Esophagus mucosa (tissue), 1 donor: ENCODE measurements at places on chromosomes 6 and 20.

GRCh38 chr6:145137425-145137824 lies 597.9 kb downstream of the EPM2A start:
- no peak for ATAC-seq

DNA sequence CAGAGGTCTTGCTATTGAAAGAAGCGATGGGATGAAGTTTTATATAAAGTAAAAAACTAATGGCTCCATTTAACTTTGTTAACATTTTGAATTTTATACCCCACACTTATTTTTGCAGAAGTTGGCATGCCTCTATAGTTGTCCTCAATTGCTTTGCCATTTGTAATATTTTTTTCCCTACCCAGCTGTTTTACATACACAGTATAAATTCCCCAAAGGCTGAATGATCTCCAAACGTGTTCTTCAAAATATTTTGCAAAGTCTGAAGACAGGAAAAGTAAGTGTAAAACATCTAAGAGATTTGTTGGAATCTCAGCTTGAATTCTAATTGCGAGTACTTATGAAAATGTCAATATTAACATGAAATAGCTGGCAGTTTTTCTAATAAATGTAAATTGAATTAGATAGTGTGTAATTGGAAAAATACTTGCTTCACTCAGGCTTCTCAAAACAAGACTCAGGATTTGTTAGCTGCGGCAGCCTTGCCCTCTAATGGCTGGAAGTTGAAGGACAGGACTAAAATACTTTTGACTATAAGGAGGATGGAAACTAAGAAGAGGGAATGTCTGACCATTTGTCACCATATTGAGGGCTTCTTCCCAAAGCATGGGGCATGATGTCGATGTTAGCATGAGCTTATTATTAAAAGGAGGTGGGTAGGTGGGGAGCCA lies 226.8 kb downstream of the UST start:
- ATAC-seq = no peak

GRCh38 chr6:159360306-159360705 lies 191.1 kb downstream of the FNDC1 start:
- no peak for ATAC-seq

GRCh38 chr6:2222275-2222842 lies 23.0 kb downstream of the GMDS start:
- no peak for ATAC-seq

DNA sequence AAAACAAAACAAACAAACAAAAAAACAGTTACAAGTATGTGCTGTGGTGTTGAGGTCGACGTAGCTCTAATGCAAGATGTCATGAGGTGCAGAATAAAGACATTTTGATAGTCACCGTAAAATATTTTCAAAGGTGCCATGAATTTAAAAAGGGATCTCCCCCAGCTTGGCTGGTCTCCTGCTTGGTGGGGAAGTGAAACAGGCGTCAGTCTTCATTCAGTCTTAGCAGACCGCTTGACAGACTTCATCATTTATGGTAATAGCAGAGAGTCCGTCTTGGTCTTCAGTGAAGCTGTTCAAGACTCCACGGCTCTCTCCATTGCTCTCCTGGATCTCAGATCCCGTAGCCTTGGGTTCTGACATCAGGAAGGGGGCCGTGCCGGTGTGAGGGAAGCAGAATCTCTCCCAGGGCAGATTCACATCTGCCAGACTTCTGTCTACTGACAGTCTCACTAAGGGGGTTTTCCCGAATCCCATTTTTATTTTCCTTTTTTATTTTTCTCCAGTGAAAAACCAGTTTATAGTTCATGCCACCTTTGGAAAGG lies 1.6 kb downstream of the SLC24A3 start:
- no peak for ATAC-seq

DNA sequence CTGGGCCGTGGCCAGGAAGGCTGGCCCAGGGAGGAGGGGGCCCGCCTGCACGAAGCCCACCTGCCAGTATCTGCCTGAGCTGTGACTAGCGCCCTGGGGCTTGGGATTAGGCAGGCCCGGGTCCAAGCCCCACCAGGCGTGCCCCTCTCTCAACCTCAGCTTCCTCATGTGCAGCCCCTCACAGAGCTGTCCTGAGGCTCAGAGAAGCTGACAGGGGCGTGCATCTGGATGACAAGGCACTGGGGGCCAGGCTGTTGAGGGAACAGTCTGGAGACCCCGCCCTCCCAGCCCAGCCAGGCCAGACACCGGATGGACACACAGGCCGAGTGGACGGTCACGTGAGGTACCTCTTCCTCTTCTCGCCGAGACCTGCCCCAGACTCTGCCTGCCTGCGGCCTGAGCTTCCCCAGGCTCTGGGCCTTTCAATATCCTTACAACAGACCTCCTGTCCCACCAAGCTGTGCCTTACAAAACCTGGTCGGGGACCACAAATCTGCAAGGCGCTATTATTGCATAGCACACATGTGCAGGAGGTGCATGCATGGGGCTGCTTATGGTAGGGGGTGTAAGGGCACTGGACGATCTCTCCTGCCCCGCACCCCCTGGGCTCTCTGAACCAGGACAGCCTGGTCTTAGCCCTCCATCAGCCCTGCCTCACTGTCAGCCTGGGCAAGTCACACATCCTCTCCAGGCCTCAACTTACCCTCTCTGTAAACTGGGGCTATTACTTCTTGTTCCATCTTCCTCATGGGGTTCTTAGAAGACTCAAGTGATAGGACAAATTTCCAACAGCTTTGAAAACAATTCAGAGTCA lies 20.0 kb downstream of the NOL4L start:
- no peak for ATAC-seq

DNA sequence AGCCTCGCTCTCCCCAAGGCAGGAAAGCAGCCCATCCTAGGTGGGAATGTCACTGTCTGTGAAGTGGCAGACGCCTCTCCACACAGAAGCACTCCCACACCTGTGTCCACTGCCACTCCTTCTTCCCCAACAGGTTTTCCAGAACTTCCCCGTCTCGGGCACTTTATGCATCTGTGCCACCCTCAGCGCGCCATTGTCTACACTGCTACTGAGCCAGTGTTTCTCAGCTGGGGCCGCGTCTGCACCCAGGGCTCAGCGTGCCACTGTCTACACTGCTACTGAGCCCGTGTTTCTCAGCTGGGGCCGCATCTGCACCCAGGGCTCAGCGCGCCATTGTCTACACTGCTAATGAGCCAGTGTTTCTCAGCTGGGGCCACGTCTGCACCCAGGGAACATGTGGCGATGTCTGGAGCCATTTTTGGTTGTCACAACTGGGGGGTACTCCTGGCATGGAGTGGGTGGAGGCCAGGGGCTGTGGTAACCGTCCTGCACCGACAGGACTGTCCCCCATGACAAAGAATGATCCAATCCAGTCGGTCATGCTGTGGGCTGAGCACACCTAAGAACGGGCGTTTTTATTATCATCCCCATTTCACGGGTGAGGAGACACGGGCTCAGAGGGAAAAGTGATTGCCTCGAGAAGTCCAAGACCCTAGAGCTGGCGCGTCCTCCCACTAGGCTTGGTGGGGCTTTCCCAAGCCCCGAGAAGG lies 41.7 kb upstream of the ZBP1 start:
- ATAC-seq = no peak

DNA sequence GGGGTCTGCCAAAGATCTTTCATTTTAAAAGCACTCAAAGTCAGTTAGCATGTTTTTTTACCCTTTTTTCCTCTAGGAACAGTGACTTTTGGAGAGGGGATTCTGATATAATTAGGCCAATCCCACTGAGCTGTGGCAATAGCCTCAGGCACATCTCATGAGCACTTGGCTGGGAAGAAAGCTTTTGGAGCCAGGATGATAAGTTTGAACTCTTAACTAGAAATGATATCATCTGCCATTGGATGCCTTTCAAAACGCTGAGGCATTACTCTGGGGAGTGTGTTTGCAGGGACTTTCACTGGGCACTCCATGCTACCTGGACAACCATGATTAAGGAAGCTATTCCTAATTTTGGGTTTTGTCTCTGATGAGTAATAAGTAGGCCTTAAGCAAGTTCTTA lies 3.7 kb downstream of the SCGN start:
- no peak for ATAC-seq
